ENCODE measurements at places on chromosomes 11 and 22.

DNA sequence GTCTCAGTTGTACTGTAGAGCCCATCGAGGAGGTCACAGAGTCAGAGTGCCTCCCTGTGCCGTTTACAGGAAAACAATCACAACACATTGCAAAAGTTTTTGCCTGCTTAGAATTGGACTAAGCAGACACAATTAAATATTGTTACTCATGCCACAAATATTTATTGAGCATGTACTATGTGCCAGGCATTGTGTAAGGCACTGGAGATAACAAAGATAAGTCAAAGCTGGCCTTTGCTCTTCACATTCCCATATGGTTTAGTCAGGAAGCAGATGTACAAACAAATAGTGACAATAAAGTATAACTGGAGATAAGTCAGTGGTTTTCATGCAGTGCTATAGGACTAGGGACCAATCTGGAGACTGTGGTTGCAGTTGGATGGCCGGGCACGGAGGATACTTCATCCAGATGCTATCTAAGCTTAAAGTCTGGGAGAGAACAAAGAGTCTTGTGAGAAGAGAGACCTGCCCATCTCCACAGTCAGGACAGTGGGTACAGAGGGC lies 550.7 kb downstream of the INSC start:
- DNase-seq, result no peak

- DNase-seq, result peak; percentile 73
Observed at GRCh38 chr11:79388201-79388600, 52.6 kb downstream of the TENM4 start.

DNA sequence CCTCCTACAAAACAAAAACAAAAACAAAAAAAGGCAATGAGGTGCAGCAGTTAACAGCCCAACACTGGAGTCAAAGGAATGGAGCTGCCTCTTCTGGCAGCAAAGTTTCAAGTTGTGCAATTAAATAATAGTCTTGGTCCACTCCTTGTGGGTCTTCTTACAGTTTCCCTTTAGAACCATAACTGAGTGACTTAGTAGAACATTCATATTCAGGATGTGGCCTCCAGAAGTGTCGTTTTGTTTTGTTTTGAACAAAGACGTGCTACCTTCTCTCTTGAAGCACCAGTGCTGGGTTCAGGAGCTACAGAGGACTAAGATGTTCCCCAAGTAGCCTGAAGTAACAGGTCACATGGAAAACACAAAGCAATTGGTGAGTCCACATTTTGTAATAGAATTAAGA lies 2.0 kb upstream of the JAML start:
- DNase-seq, result no peak

DNA sequence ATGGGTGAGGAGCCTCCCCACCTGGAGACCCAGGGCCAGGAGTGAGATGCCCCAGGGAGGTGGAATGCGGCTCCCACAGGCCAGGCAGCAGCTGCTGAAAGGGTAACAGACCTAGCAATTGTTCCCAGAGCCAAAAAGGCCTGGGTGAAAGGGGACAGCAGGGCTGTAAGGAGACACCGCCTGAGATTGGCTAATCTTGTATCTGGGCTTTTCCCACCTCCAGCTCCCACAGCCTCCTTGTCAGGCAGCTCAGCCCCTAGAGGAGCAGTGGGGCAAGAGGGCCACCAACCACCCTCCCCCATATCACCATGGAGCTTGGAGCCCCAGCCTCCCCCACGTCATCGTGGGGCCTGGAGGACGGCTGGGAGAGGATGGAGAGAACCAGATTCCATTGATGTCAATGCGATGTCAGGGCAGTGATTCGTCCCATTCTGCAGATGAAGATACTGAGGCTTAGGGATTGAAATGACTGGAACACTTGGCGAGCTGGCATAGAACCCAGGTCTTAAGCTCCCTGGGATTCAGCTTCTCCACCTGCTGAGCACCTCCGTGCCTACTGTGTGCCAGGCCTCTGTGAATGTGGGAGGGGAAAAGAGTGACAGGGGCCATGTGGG lies 2.9 kb upstream of the MGAT3 start:
- DNase-seq, result no peak

GRCh38 chr22:49928185-49928495 lies 9.7 kb downstream of the CRELD2 start:
- no peak for DNase-seq

DNA sequence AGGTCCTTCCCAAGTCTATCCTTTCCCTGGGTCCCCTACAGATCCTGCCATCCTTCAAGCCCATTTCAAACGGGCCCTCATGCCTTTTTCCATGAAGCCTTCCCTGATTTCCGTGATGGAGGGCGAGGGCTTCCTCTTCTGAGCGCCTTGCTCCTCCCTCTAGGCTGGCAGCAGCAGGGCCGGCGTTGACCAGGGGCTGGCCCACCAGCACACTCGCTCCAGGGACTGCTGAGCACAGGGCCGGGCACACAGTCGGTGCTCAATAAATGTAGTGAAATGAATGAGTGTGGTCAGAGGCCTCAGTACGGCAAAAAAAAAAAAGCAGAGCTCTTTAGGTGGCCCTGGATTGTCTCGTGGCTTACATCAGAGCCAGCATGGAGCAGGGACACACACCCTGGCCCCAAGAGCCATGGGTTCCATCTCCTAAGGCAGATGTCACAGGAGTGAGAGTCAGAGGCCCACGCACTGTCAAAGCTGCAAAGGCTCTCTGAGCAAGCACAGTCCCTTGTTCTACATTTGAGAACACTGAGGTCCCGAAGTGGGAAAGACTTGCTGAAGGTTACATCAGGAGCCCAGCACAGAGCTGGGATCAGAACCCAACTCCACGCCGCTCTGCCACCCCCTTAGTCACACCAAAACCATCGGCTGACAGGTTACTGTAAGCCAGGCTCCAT lies 3.1 kb downstream of the IL2RB start:
- no peak for DNase-seq

DNA sequence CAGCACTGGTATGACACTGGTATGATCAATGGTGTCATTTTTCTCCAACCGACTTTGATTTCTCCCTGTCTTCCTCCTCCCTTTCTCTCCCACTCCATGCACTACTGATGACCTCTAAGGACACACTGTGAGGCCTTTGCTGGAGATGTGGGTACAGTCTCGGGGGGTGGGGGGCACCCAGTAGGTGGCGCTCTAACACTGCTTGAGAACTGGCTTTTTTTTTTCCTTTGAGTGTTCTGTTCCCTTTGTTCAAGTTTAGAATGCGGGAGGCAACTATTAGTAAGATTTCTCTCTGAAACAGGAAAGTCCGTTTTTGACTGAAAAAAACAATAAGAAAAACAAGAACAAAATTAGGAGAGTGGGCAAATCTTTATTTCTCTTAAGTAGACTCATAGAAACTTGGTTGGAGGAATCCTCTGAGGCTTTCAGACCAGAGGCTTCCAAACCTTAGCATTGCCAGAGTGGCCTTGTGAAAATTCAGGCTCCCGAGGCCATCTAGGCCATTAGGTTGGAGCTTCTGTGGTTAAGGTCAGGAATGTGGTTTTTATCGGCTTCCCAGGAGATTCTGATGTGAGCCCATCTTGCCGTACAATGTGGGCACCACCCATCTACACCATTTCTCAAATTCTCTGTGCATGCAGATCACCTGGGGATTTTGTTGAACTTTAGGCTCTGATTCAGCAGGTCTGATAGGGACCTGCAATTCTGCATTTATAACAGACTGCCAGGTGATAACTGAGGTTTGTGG lies 43.2 kb downstream of the PANX1 start:
- DNase-seq, result peak; percentile 63

GRCh38 chr11:74020539-74020938 lies 11.7 kb upstream of the UCP3 start:
- no peak for DNase-seq

DNA sequence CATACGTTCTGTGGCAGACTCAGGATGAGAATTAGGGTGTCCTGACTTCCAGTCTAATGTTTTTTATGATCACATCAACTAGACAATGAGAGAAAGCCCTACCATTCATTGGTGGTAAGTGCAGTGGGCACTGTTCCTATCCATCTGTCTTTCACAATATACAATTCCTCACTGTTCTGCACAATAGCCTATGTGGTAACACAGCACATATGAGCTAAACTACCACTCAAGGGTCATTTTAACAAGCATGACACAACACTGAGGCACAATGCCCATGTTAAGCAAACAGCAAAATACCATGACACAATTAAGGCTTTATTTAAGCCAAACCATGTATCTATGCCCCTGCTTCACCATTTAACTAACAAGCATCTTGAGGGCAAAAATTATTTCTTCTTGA lies 52.3 kb downstream of the SIK3 start:
- no peak for DNase-seq

DNA sequence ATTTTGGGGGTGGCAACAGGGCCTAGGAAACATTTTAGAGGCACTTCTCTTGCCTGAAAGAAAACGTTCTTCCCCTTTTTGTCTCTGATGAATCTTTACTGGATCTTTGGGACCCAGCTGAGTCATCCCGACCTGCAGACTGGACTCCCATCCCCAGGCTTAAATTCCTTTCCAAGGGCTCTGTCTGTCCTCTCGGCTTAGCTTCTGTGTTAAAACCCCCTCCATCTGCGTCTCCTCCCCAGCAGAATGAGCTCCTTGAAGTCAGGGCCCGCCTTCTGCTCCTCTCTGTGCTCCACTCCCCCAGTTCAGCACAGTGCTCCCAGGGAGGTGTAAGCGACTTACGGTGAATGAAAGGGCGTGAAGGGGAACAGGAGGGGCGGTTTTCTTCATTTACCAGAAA lies 895 bp upstream of the DAGLA start:
- DNase-seq, result no peak

GRCh38 chr22:25404928-25405816 lies 159.3 kb upstream of the GRK3 start:
- DNase-seq, result peak; percentile 77

- DNase-seq, result peak; percentile 56
Observed at GRCh38 chr11:110990311-110990710, 255.2 kb upstream of the POU2AF2 start.

- peak; percentile 27 for DNase-seq
Observed at GRCh38 chr11:80727315-80727714, 1286.5 kb upstream of the TENM4 start.

GRCh38 chr11:123841174-123841573 lies 35.0 kb upstream of the OR6M1 start:
- DNase-seq, result no peak

DNA sequence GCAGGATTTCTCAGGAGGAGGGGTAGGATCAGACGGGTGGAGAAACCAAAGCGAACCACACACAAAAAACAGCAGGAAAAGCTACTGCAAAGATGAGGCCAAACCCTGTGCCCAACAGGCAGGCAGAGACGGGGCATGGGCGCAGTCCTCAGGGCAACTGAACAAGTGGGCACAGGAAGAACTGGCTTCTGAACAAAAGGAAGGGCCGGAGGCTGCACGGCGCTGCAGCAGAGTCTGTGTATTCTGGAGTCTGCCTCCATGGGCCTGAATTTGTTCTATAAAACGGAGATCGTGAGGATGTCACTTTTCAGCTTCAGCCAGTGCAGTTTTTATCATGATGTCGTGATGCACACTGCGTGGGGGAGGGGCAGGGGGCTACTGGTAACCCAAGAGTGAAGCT lies 1026.0 kb downstream of the TBC1D22A start:
- no peak for DNase-seq

- DNase-seq, result no peak
Observed at GRCh38 chr11:3010521-3011275, 18.6 kb upstream of the NAP1L4 start.

DNA sequence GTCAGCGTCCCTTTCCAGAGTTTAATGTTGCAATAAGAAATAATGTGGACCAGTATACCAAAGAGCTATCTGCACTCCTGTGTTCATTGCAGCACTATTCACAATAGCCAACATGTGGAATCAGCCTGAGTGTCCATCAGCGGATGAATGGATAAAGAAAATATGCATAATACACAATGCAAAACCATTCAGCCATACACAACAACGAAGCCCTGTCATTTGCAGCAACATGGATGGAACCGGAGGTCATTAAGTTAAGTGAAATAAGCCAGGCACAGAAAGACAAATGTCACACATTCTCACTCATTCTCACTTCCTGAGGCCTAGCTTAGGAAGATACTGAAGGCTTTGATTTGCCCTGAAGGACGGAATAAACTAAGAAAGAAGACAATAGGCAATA lies 22.1 kb downstream of the SLC5A4 start:
- no peak for DNase-seq

GRCh38 chr11:66820381-66820780 lies 22.9 kb upstream of the RCE1 start:
- DNase-seq, result no peak

GRCh38 chr22:50260801-50261614 lies 475 bp downstream of the MAPK12 start:
- peak; percentile 64 for DNase-seq

DNA sequence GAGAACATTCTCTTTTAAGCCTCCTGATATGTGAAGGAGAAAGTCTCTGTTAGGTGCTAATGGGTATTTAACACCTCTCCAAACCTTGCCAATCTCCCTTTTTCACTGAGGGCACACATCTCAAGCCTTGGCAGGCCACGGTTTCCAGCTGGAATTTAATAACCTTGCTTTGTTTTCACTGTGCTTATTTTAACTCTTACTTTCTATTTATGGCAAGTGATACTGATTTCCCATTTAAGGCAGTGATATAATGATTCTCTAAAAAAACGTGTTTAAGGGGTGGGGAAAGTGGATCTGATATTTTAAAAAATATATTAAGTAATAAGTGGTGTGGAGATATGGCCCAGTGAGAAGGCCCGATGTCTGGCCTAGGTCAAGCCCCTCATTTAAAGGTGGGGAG lies 1.1 kb upstream of the RASD2 start:
- no peak for DNase-seq

DNA sequence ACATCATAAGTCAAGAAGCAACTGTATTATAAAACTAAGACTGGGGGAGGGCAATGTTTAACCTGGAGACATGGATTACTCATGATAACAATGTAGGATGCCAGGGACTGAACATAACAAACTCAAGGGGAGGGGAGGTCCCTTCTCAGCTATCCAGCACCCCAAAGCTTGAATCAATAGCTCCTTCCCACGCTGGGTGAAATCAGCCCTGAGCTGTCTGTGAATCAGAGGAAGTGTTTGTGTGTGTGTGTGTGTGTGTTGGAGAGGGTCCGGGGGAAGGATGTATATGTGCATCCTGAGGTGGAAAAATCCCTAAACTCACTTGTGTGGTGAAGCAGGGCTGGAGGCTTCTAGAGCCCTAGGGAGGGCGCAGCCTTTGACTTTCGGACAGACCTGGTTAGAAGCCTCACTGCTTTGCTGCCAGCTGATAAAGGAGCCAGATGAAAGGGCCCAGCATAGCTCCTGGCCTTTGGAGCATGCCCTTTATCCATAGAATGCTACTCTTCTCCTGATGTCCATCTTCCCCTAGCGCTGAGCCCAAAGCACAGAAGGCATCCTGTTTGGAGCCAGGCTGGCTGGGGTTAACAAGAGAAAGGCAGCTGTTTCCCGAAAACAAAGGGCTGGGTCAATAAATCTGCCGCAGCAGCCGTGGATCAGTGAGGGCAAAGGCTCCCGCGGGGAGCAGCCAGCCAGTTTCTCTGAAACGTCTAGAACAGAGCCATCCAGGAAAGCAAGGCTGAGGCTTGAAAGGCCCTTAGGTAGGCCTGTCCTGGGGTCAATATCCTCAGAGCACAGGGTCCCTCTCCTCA lies 35.8 kb downstream of the TNKS1BP1 start:
- DNase-seq, result peak; percentile 55

DNA sequence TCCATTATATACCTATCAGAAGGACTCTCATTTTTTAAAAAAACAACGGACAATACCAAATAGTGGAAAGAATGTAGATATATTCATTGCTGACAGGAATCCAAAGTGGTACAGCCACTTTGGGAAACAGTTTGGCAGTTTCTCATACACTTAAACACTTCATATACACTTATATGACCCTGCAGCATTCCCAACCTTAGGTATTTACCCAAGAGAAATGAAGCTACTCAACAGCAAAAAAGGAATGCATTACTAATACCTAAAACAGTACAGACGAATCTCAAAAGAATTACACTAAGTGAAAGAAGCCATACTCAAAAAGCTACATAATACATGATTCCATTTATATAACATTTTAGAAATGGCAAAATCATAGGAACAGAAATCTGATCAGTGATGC lies 51.5 kb downstream of the RBFOX2 start:
- peak; percentile 93 for DNase-seq

Data from fibroblast of skin of scalp (primary cell).